ENCODE measurements at places on chromosomes 12 and 14. TPM values are rescaled to one million over a fixed set of nuclear protein-coding genes. Genes with fewer than 3 reads are reported as not detected.

CDKN3 gene
- total RNA-seq: 48.9 TPM

ZNF891 gene
- 0.56 TPM for total RNA-seq

CHGA gene
- total RNA-seq: not detected

DNA sequence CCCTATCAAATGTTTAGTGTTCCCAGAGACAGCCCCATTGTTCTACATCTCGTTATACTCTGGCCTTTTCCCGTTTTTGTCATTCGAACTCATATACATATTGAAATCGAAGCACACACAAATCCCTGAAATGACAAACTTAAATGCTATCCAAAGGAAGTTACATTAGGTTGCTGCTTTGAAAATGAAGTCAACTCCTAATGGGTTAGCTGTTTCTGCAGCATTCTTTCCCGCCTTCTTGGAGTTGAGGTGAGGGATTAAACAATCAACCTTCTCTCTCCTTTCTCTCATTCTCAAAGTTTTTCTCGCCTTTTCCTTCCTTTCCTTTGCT is 642 bp upstream of the PHC1 start:
- peaks cover 2% of the 10 kb centered on the region for H3K36me3 ChIP-seq
- no peak for DNase-seq
- peak overlapping the region; percentile 76 for H3K4me3 ChIP-seq
- peak overlapping the region; percentile 100 for H3K27ac ChIP-seq
- H3K27me3 ChIP-seq: no peaks in the 10 kb centered on the region

DNA sequence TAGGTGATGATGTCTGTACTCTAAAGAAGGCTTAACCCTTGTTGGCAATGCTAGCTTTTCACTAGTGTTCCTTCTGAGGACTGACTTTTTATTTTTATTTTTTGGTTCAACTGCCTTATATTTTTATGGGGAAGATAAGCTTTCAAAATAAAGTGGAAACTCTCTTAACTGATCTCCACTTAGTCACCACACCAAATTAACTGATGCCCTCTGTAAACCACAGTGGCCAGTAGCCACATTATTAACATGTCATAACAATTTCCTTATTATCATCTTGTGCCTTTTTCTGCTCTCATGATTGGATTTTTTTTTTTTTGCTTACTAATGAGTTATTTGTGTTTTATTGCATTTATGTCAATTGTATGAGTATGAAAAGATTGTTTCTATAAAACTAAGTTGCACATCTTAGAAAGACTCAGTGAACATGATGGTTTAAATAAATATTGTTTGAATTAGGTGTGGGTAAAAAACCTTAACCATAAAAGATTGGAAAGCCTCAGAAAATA is 56.9 kb downstream of the SCFD1 start:
- no peak for DNase-seq
- H3K27me3 ChIP-seq: no peaks in the 10 kb centered on the region
- no peak overlapping the region for H3K4me3 ChIP-seq
- no peak overlapping the region for H3K27ac ChIP-seq

GRCh38 chr14:106204063-106204462 is 677.7 kb downstream of the TMEM121 start:
- no peaks in the 10 kb centered on the region for H3K4me1 ChIP-seq
- no peaks in the 10 kb centered on the region for H3K36me3 ChIP-seq
- no peak for DNase-seq
- no peaks in the 10 kb centered on the region for H3K27me3 ChIP-seq
- no peak overlapping the region for H3K4me3 ChIP-seq
- H3K27ac ChIP-seq: no peak overlapping the region

GRCh38 chr14:24088095-24088494 is 6.0 kb upstream of the PCK2 start:
- DNase-seq: no peak
- H3K36me3 ChIP-seq: no peaks in the 10 kb centered on the region
- no peaks in the 10 kb centered on the region for H3K4me1 ChIP-seq
- no peak overlapping the region for H3K27ac ChIP-seq
- peaks cover 30% of the 10 kb centered on the region for H3K27me3 ChIP-seq
- no peak overlapping the region for H3K4me3 ChIP-seq

DNA sequence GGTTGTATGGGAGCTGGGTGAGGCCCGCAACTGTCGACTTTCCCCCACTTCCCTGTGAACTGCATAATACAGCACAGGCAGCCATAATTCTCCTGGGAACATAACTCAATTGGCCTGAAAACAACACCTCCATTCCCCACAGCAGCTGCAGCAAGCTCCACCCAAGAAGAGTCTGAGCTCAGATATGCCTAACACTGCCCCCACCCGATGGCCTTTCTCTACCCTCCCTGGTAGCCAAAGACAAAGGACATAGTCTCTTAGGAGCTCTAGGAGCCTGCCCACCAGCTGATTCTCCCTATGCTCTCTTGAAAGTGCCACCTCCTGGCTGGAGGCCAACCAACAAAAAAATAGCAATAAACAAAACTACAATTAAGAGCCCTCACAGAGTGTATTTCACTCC is 542.7 kb upstream of the LMO3 start:
- DNase-seq: no peak
- H3K27ac ChIP-seq: no peak overlapping the region
- H3K4me1 ChIP-seq: no peaks in the 10 kb centered on the region
- no peak overlapping the region for H3K4me3 ChIP-seq
- no peaks in the 10 kb centered on the region for H3K27me3 ChIP-seq

DNA sequence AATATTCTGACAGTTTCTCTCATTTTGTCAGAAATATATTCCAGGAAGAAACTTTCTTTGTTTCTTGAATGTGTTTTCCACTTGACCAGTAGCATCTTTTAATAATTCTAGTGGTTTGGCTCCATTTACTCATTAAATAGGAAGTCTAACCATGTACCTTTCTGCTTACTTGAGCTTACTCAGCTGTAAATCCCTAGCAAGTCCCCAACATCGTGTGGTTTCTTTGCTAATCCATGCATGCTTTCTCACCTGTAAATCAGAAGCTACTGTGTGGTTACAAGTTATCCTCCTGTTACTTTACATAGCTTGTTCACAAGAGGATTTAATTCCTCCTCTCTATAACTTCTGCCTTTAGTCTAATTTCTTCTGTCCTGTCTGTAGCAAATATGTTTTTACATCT is 227.7 kb downstream of the FSCB start:
- no peak overlapping the region for H3K4me3 ChIP-seq
- no peak overlapping the region for H3K27ac ChIP-seq
- DNase-seq: no peak
- H3K36me3 ChIP-seq: no peaks in the 10 kb centered on the region
- no peaks in the 10 kb centered on the region for H3K4me1 ChIP-seq

GRCh38 chr12:132711080-132711843 is 620 bp downstream of the PGAM5 start:
- 0 out of 2 replicates have a peak, but pooled peaks cover 2% of the 10 kb centered on the region for H3K4me1 ChIP-seq
- DNase-seq: peak; percentile 23
- H3K36me3 ChIP-seq: peaks cover 9% of the 10 kb centered on the region
- H3K4me3 ChIP-seq: peak overlapping the region; percentile 92

DNA sequence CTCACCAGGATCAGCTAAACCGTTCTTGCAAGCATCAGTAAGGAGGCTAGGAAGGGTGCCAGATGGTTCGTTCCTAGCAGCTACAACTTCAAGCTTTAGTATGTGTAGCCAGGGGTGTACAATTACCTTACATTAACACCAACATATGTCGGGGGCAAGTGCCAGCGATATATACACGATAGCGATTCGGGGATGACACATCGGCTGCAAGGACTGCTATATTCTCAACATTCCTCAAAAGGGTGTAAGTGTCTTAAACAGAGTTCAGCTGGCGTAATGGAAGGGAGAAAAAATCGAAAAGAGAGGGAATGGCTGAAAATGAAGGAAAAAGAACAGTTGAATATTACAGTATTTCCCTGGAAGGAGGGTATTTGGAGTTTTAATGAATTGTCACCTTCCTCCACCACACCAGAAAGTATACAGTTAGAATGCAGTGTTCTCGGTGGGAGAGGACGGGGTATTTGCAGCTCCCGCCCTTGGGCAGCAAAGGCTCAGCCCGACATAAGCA is 545 bp downstream of the LIMA1 start:
- H3K27ac ChIP-seq: peak overlapping the region; percentile 87
- H3K36me3 ChIP-seq: no peaks in the 10 kb centered on the region
- peak; percentile 77 for DNase-seq

DNA sequence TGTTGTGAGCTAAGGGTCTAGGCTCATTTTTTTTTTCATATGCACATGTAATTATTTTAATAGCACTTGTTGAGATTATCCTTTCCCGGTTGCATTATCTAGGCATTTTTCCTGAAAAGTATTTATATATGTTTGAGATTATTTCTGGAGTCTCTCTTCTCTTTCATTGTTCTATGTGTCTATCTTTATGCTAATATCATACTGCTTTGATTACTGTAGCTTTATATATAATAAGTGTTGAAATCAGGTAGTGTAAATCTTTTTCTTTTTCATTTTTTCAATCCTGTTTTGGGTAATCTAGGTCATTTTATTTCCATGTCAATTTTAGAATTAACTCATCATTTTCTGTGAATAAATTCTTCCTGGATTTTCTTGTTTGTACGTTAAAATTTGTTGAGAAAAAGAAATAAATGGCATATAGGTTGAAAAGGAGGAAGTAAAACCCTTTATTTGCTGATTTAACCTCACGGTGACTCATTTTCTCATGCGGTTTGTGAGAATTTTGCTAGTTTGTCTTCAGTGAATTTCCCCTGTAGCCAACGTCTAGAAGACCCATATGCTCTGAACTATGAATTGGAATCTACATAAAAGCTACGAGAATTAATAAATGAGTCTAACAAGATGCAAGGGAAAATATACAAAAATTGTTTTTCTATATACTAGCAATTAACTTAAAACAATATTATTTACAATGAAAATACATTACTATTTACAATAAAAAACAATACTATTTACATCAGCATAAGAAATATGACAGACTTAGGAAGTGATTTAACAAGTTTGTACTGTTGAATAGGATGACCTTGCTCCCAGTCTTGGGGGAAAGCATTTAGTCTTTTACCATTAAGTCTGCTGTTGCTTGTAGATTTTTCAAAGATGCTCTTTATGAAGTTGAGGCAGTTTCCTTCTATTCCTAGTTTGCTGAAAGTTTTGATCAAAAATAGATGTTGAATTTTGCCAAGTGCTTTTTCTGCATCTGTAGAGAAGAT is 105.0 kb downstream of the SNAPC1 start:
- H3K27ac ChIP-seq: no peak overlapping the region
- no peaks in the 10 kb centered on the region for H3K4me1 ChIP-seq
- peaks cover 4% of the 10 kb centered on the region for H3K27me3 ChIP-seq
- peak; percentile 4 for DNase-seq
- H3K36me3 ChIP-seq: no peaks in the 10 kb centered on the region

- no peaks in the 10 kb centered on the region for H3K36me3 ChIP-seq
- peaks cover 2% of the 10 kb centered on the region for H3K4me1 ChIP-seq
- no peak overlapping the region for H3K27ac ChIP-seq
- H3K4me3 ChIP-seq: no peak overlapping the region
Measured at GRCh38 chr14:52391881-52392615, 77.9 kb downstream of the PTGER2 start.

- no peaks in the 10 kb centered on the region for H3K27me3 ChIP-seq
- no peak overlapping the region for H3K4me3 ChIP-seq
- DNase-seq: no peak
- H3K36me3 ChIP-seq: peaks cover 25% of the 10 kb centered on the region
Measured at GRCh38 chr12:111471236-111471635, 65.5 kb downstream of the SH2B3 start.

GRCh38 chr12:70002097-70002911 is 177.3 kb downstream of the MYRFL start:
- no peak overlapping the region for H3K27ac ChIP-seq
- no peak overlapping the region for H3K4me3 ChIP-seq
- H3K4me1 ChIP-seq: no peaks in the 10 kb centered on the region

DNA sequence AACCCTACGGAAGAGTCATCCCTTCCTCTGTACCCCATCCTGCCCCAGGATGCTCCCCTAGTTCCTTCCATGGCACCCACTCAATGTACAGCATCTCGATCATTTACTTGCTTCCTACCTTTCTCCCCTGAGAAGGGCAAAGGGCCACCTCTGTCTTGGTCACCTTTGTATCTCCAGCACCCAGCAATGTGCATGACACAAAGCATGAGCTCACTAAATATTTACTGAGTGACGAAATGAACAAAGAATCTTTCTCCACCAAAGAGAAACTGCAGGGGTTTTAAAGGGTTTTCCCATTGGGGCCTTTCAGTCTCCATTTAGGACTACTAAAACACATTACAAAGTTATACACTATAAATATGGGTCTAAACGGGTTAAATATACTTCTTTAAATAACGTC is 30.6 kb downstream of the ATG14 start:
- peaks cover 13% of the 10 kb centered on the region for H3K4me1 ChIP-seq
- DNase-seq: peak; percentile 30
- no peaks in the 10 kb centered on the region for H3K27me3 ChIP-seq
- H3K36me3 ChIP-seq: peaks cover 34% of the 10 kb centered on the region

Data from IMR-90 (cell line).